ENCODE measurements at places on chromosomes 7 and 10. TPM values are rescaled to one million over a fixed set of nuclear protein-coding genes. Genes with fewer than 3 reads are reported as not detected.

The SUN3 gene
- not detected for total RNA-seq

The TRIL gene
- total RNA-seq = 0.56 TPM

The NRG3 gene
- total RNA-seq = under 0.01 TPM

The ATP6V0A4 gene
- total RNA-seq = 0.28 TPM

The RNLS gene
- total RNA-seq = 21.1 TPM

The PKD2L1 gene
- not detected for total RNA-seq

The EVX1 gene
- total RNA-seq = not detected

The ASB4 gene
- total RNA-seq = not detected

The CFAP70 gene
- 0.38 TPM for total RNA-seq

The GJD4 gene
- not detected for total RNA-seq

The SNX13 gene
- 58.6 TPM for total RNA-seq

The ACHE gene
- total RNA-seq = under 0.01 TPM

The CALHM2 gene
- total RNA-seq = 15.0 TPM

The FAM237B gene
- under 0.01 TPM for total RNA-seq

The ABCB4 gene
- 0.28 TPM for total RNA-seq

The WDR86 gene
- not detected for total RNA-seq

The PSTK gene
- total RNA-seq = 6.7 TPM

The ANKRD61 gene
- under 0.01 TPM for total RNA-seq

The ZP3 gene
- 1.2 TPM for total RNA-seq

The MEIG1 gene
- total RNA-seq = not detected

The CPA2 gene
- total RNA-seq = not detected

The SLC26A4 gene
- 1.7 TPM for total RNA-seq

The MTURN gene
- total RNA-seq = 18.9 TPM

The CYP3A4 gene
- total RNA-seq = not detected

The PNLIPRP2 gene
- not detected for total RNA-seq

The TRDMT1 gene
- total RNA-seq = 5.6 TPM

The CAMK1D gene
- 2.8 TPM for total RNA-seq

The ATOH7 gene
- 0.28 TPM for total RNA-seq

The MYO3A gene
- not detected for total RNA-seq

The OPN1SW gene
- not detected for total RNA-seq

The OR6B1 gene
- not detected for total RNA-seq

The SH2D4B gene
- total RNA-seq = under 0.01 TPM

The BEND7 gene
- 0.58 TPM for total RNA-seq

The C7orf33 gene
- total RNA-seq = not detected

The RELN gene
- 94.7 TPM for total RNA-seq

The DBF4 gene
- total RNA-seq = 29.1 TPM

The EEPD1 gene
- 0.38 TPM for total RNA-seq

The CCDC172 gene
- not detected for total RNA-seq

The TRIM73 gene
- 0.19 TPM for total RNA-seq

The OR2A12 gene
- not detected for total RNA-seq
